Dermis blood vessel endothelial cell (primary cell): ENCODE measurements at places on chromosomes 6 and 20.
A peak's percentile ranks its signal among the peaks of the same experiment; 100 is the strongest.

DNA sequence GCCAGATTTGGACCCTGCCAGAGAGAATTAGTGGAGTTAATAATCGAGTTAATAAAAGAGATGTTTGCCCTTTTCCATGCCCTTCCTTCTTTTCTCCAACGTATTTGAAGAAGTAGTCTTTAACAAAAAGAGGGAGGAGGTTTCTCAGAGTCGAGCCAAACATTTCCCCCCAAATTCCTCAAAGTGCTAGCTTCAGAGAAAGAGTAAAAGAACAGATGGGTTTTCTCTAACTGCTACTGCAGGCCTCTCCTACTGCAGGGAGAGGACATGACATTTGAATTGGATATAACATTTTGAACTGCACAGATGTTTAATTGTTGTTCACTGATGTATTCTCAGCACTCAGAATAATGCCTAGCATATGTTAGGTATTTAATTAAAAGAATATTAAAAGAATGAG lies 25.5 kb downstream of the RWDD2A start:
- DNase-seq = no peak

DNA sequence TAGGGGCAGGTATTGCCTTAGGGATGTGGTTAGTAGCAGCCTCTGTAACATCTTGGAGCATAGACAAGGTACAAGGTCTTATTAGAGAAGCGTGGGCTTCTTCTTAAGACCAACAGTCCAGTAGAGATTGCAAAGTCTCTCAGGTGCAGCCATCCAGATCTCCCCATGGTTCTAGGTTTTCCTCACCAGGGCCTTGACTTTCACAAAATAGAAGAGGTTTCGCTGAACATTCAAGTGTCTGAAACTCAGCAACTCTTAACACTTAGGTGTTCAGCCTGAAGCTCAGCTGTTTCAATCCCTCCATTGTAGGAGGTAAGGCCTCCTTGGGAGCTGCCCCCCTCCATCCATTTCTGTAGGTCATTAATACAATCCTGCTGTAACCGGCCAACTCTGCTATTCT lies 44.4 kb downstream of the GOPC start:
- DNase-seq = no peak

DNA sequence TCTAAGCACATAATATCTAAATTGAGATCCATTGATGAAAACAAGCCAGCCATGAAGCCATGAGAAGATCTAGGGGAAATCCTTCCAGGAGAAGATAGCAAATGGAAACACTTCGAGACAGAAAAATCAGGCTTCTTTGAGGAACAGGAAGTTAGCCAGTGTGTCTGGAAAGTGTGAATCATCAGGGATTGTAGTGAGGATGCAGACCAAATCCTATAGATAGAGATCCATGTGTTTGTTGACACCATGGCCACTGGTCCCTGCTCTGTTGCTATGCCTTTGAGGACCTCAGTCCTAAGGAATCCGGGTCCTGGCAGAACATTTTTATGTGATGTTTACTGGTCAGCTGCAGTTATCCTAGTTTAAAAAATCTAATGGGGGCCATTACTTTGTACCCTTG lies 6.6 kb upstream of the ELOVL2 start:
- peak; percentile 19 for DNase-seq

DNA sequence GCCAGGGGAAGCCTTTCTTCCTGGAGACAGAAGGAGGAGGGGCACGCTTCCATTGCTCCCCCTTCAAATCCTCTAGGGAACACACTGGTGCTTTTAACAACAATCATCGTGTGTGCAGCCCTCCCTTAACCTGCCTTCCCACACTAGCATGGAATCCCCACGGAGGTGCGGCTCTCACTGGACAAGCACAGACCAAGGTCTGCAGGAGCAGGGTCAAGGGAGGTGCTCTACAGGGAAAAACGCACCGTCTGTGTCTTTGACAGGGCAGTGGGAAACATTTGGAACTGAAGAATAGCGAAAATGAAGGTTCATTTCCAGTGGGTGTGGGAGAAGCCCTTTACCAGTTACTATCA lies 527.1 kb downstream of the QKI start:
- DNase-seq = no peak

GRCh38 chr6:1798965-1799325 lies 189.2 kb downstream of the FOXC1 start:
- no peak for DNase-seq

- DNase-seq = no peak
Observed at GRCh38 chr6:90445533-90446108, 141.3 kb downstream of the MAP3K7 start.

- DNase-seq = no peak
Observed at GRCh38 chr6:85116475-85116874, 333.4 kb upstream of the NT5E start.
